ENCODE measurements at places on chromosomes 7 and 10.

DNA sequence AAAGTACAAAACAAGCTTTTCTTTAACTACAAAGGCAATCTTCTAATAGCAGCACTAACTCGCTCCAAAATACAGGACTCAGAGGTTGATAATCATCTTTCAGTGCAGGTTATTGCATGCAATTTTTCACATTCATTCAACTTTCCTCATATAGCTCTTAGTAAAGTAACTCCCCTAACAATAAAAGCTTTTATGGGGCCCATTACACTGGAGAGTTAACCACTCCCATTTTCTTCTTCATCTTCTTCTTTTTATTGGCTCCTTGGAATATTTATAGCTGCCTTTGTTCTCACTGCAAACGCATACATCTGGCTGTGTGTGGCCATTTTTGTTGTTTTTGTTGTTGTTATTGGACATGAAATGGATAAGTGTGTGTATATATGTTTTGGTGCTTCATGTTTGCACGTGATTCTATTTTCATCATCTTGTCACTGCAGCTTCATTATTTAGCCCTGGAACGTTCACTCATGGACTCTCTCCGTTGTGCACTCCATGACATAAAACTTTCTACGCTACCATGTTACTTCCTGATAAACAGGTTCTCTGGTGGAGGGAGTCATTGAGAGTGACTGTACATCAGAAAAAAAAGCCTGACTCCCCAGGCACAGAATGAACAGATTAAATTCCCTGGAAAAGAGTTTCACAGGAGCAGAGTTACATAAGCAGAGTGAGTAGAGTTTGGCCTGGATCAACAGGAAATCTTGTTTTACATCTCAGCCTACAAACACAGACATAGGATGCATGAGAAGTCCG, 236.4 kb upstream of the SP4 start:
- DNase-seq = no peak

DNA sequence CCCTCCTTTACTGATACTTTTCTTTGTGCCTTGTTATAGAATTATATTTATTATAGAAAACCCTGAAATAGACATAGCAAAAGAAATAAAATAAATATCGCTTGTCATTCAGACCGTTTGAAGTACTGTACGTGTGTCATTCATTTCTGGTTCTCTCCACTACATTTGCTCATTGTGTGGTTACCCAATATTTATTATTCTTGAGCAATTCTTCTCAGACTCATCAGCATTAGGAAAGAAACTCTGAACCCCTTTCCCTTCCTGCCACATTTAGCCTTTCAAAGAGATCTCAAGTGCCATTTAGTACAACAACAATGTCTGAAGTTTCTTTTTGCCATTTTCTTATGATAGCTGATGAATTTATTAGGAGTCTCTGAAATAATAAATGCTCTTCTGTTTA, 154.1 kb downstream of the KIAA1217 start:
- no peak for DNase-seq

DNA sequence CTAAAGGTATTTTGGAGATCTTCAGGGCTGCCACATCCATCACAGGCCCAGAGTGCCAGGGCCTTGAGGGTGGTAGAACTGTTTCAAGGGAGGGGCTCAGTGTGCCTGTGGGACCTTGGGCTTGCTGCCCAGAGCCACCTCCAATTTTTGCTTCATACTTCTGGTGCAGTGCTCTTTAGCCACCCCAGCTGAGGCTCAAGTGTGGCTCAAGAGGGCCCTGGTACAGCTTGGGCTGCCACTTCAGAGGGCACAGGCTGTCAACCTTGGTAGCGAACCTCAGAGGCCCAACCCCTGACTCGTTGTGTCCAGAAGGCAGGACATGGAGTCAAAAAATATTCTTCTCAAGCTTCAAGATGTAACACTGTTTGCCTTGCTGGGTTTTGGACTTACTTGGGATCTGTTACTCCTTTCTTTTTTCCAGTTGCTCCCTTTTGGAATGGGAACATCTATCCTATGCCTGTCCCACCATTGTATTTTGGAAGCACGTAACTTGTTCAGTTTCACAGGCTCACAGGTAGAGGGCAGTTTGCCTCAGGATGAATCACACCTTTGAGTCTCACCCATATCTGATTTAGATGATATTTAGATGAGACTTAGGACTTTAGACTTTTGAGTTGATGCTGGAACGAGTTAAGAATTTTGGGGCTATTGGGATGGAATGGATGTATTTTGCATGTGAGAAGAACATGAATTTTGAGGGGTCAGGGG, 224.8 kb downstream of the RPS24 start:
- no peak for DNase-seq

GRCh38 chr10:48285710-48286109, 11.2 kb upstream of the FRMPD2 start:
- DNase-seq = no peak

DNA sequence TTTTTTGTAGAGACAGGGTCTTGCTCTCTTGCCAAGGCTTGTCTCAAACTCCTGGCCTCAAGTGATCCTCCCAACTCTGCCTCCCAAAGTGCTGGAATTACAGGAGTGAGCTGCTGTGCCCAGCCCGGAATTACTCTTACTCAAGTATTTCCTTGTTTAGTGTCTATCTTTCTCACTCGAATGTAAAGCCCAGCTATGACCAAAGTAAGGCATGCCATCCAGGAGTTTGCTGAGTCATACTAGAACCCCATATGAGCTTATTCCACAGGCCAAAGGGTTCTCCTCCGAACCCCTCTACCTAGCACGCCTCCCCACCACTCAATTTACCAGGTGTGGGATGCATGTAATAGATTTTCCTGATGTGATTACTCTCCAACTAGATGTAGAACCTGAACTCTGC, 166.6 kb upstream of the AUTS2 start:
- DNase-seq = no peak

- DNase-seq = no peak
Observed at GRCh38 chr7:22718200-22718711, 8.7 kb upstream of the IL6 start.

DNA sequence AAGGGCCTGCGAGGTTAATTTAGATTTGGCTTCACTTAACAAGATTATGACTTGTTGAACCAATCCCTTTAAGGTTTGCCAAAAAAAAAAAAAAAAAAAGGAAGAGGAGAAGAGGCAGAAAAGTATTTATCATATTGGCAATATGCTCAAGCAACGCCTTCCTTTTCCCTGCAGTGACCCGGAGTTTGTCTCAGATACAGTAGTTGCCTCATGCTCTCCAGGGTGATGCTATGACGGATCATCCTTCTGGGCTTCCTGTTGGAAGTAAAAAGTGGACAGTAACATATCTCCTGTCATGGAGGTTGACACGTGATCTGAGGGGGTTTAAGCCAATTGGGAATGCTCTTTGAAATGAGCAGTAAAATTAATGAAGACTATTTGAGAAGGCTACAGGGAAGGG, 117.3 kb downstream of the BMPER start:
- no peak for DNase-seq

GRCh38 chr7:86925221-86925620, 134.2 kb downstream of the ELAPOR2 start:
- DNase-seq = no peak

DNA sequence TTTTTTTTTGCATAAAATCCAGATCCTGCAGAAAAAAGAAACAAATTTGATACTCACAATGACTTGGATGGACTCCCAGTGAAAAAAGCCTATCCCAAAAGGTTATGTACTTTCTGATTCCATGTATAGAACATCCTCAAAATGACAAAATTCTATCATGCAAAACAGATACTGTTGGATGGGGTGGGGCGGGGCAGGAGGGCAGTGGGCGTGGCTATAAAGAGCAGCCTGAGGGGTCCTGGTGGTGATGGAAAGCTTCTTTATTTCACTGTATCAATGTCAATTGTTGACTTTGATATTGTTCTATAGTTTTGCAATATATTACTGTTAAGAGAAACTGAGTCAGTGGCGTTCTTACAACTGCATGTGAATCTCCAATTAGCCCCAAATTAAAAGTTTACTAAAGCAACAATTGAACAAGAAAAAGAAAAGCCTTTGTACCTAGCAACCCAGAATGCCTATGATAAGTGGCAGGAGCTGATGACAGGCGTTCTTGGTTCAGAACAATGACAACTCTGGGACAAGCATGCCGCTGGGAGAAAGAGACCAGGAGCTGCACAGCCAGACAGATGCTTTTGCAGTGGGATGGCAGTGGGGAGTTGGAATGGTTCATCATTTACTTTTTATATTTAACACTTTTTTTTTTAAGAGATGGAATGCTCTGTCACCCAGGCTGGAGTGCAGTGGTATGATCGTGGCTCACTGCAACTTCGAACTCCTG, 101.9 kb downstream of the LHPP start:
- DNase-seq = no peak

- DNase-seq = peak; percentile 50
Observed at GRCh38 chr10:122703483-122704448, 4.1 kb upstream of the C10orf120 start.

DNA sequence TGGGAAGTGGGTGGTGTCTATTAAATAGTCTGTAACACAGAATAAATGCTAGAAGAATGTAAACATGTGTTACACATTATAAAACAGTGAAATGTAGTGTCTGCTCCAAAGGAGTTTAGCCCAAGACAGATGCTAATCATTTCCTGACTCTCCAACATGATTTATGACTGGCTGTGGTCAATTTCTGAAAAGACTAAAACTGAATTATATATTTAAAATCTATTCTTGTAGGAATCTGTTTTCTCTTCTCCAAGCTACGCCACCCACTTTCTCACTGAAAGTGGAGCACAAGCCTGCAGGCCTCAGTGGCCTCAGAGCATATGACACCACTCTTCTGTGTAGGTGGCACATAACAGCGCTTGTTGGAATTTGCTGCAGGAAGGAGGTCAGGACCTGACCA, 44.4 kb downstream of the CTTNBP2 start:
- no peak for DNase-seq

DNA sequence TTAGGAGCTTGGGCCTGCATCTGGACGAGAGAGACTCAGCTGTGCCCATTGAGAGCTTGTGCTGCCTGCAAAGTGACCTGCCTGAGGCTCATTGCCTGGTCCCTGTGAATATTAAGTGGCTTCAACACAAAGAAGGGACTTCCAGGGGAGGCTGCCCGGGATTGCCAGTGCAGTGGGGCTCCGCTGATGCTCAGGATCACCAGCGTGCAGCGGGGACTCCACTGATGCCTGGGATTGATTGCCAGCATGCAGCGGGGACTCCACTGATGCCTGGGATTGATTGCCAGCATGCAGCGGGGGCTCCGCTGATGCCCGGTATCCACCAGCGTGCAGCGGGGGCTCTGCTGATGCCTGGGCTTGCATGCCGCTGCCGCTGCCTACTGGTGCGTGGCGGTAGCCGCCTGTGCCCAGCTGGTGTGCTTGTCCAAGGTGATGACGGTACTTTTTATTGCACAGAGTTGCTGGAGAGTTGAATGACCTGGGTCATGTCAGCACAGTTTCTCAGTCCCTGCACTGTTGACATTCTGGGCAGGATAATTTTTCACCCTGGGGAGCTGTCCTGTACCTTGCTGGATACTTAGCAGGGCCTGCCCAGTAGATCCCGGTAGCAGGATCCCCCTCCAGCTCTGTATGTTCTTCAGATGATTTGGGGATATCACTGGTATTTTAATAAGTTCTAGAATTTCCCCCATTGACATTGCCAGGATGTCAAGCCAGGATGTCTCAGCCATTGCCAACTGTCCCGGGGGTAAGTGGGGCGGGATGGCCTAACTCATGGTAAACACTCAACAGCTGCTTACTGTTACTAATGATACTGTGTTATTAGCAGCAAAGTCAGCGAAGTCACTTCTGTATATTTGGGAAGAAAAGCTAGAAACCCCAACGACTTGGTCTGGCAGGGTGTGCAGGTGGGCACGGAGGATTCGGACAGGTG, 13.0 kb downstream of the DOCK1 start:
- no peak for DNase-seq

DNA sequence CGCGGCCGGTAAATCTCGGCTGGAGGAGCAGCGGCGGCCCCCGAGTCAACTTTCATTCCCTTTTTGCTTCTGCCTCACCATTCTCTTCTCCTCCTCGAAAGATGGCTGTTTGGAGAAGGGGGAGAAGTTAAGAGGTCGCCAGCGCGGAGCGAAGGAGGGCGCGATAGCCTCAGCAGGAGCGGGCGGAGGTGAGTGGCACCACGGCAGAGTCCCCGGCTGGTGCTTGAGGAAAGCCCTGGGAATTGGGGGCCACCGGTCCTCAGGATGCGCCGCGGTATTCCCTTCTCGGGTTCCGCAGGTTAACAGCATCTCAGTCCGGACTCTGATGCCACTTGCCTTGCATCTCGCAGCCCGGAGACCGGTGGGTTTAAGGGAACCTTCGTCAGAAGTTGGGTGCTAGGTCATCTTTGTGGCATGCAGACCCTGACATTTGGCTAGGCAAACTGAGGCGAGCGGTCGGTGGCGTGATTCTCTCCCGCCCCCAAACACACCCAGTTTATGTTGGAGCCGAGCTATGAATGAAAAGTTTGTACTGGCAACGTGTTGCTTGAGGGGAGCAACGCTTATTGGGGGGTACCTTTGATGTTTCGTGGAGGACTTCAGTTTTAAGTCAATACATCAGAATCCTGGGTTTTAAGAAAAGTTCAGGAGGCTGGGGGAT, 59.5 kb upstream of the PRPS1L1 start:
- no peak for DNase-seq

GRCh38 chr10:33897291-33897752, 562.9 kb upstream of the NRP1 start:
- no peak for DNase-seq

- no peak for DNase-seq
Observed at GRCh38 chr10:11446864-11447263, 164.6 kb downstream of the USP6NL start.

- DNase-seq = no peak
Observed at GRCh38 chr10:95450188-95450587, 111.0 kb downstream of the SORBS1 start.

DNA sequence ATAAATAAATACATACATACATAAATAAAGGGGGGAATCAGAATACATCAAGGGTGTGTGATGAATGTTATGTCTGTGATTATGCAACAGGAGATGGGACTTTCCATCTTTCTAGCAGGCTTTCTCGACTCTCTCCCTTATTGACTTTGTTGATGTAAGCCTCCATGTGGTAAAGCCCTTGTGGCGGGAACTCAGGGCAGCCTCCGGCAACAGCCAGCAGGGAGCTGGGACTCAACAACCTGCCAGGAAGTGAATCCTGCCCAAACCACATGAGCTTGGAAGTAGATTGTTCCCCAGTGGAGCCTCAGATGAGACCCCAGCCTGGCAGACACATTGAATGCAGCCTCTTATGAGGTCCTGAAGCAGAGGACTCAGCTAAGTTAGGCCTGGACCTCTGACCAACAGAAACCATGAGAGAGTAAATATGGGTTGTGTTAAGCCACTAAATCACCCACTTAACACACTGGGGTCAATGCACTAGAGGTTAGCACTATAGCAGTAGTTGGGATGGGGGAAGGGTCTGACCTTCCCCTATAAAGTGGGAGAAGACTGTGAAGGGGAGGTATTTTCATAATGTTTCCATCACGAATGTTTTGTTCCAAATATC, 104.0 kb downstream of the JCAD start:
- DNase-seq = no peak
